ENCODE measurements at places on chromosomes 5 and 9. TPM values are rescaled to one million over a fixed set of nuclear protein-coding genes. Genes with fewer than 3 reads are reported as not detected.

Gene ST8SIA4
- 21.2 TPM for total RNA-seq

Gene CYLC2
- not detected for total RNA-seq

- DNase-seq = no peak
Measured at GRCh38 chr5:43386960-43387362, 25.2 kb downstream of the CCL28 start.

Gene BRD3
- total RNA-seq = 29.5 TPM

Gene SPAG8
- 1.3 TPM for total RNA-seq

- DNase-seq = peak; percentile 32
Measured at GRCh38 chr9:107213561-107214028, 69.5 kb upstream of the RAD23B start.

All from activated naive CD4-positive, alpha-beta T cell treated with anti-CD3 and anti-CD28 coated beads, Interleukin-2, amount 50 U/mL, for 72 hours (primary cell).